RCC 7860 (cell line): ENCODE measurements at places on chromosomes 1 and 21.

DNA sequence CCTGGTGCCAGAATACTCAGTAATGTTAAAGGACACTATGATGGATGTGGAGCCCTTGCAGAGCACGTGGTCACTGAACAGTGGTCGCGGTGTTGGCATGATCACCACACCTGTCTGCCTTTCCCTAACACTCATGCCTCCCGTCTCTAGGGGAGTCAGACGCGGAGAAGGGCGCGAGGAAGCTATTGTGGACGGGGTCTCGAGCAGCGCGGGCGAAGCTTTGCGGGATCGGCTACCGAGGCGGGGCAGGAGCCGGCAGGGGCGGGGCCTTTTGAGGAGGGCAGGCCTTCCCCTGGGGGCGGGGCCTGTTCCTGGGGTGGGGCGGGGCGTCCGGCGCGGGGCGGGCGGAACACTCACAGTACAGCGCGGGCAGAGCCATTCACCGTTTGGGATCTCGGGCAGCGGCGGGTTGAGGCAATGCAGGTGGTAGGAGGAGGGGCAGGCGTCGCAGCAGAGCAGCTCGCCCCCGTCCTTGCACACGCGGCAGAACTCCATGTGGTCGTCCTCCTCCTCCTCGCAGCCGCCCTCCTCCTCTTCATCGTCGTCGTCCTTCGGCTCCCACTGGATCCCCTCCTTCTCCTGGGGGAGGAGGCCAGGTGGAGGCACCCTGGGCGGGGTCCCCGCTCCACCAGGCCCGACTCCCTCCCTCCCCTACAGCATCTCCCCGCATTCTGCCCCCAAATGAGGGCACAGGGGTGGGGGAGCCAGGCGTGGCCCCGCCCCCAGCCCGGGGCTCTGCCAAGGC lies 31.5 kb downstream of the CHD5 start:
- no peak for DNase-seq

DNA sequence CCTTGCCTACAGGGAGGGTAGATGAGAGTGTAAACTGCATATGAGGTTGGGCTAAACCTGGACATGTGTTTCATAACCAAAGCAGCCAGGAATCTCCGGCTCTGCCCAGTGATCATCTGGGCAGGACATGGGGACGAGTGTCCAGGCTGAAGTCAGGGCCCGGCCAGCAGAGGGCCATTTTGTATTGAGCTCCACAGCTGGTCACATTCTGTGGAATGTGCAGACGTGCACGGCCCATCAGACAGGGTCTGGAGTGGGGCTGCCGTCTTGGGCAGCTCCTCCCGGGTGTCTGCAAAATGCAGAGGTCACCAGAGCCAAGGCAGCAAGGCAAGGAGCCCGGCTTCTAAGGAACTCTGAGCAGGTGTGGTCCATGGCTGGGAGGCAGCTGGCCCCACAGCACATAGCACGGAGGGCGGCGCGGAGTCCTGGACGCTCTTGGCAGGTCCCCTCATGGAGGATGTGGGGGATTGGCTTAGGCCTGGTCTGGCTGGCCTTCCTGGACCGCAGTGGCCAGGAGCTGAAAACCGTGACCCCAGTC lies 6.2 kb downstream of the LRRC3 start:
- no peak for DNase-seq

DNA sequence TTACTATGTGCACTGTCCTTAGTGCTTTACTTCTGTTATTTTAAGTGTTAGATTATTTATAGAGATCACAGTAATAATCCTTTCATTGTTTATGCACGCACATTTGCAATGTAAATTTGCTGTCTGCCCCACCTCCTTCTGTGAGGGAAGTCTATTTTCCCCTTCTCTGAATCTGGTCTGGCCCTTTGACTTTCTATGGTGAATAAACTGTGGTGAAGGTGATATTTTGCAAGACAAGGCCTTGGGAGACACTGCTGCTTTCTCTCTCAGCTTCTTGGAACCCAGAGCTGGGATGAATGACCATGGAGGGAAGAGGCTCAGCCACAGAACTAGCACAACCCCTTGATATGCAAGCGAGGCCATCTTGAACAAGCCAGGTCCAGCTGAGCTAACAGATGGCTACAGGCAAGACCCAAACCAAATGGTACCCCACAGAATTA lies 156.3 kb downstream of the ST6GALNAC3 start:
- no peak for DNase-seq

- DNase-seq: no peak
These were observed 11.4 kb upstream of the MRPS6 start for GRCh38 chr21:34061983-34062382.

GRCh38 chr1:243452092-243452491 lies 196.3 kb downstream of the SDCCAG8 start:
- DNase-seq: no peak

DNA sequence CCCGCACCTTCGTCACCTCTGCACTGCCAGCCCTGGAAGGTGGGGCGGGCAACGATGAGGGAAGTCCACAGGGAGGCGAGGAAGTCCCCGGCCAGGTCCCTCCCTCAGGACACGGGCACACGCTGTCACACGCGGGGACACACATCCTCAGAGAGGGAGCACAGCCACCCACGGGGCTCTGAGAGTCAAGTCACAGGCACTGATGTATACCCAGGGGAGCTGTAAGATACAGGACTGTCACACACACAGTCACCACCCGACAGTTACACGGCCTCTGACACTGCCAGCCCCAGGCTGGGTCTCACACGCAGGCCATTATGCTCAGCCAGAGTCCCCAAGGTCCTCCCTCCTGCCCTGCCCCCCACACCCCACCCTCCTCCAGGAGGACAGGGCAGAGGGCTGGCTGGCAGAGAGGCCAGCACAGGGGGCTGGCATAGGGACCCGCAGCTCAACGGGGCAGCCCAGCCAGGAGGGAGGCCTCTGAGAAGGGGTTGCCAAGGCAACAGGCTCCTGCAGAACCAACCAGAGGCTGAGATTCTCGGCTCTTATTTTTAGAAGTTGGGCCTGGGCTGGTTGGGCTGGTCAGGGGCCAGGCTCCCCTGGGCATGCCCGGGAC lies 17.7 kb upstream of the ADGRB2 start:
- DNase-seq: no peak

GRCh38 chr21:39694750-39695149 lies 50.2 kb upstream of the IGSF5 start:
- DNase-seq: no peak

GRCh38 chr1:110130113-110130591 lies 17.9 kb downstream of the UBL4B start:
- no peak for DNase-seq

GRCh38 chr1:189675712-189676244 lies 801.9 kb downstream of the BRINP3 start:
- no peak for DNase-seq

- no peak for DNase-seq
These were observed 11.3 kb upstream of the SAMSN1 start for GRCh38 chr21:14557413-14557812.

DNA sequence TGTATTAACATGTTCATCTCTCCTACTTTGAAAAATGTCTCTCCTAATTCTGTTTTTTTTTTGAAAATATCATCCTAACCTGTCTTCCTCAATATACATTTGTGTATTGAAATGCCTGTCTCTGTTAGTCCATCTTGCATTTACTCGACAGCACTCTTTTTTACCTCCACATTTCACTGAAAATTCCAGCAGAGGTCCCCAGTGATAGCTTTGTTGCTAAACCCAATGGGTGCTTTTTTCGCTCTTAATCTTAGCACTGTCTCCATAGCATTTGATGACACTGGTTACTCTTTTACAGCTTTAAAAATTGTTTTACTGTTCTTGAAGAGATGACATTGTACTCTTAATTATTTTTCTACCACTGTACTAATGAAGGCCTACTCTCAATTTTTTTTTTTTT lies 10.8 kb downstream of the OSBPL9 start:
- no peak for DNase-seq

DNA sequence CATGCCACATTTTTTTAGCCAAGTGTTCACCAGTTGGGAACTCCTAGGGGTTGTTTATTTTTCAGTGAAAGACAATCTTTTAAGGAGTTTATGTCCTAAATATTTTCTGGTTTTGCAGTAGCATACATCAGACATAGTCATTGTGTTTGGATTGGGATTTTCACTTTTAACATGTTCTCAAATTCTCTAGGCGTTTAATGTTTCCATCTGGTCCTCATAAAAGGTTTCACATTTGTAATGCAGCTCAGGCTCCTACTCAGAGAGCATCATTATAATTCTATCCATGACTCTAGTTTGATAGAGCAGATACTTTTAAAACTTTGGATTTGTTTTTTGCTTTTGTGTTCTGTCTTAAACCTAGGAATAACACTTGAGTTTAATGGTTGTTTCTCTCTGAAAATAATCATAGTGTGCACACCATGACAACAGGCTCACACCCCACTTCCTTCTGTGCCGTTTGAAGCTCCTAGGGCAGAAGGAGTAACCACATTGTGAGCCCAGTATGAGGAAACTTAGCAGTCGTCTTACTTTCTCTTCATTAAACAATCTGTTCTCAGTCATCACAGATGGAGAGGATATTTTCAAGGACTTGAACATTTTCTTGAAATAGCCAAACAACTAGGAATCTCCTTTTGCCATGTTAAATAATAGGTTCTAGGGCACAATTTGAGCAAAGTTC lies 219.6 kb downstream of the PDE4B start:
- no peak for DNase-seq

GRCh38 chr1:75855010-75855409 lies 58.3 kb downstream of the MSH4 start:
- DNase-seq: no peak

DNA sequence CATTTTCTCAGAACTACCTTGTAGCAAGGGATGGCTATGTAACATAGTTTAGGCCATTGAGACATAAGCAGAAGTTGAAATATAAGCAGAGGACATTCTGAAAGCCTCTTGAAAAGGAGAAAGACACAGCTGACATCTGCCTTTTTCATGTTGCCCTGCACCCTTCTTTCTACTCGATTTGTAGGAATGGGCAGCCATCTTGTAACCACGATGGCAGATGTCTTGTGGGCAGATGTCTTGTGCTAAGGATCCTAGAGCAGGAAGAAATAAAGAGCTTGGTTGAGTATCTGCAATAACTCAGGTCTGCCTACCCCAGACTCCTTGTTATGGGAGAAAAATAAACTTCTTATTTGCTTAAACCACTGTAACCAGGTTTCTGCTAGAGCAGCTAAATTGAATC lies 351.0 kb downstream of the PDE4B start:
- no peak for DNase-seq

DNA sequence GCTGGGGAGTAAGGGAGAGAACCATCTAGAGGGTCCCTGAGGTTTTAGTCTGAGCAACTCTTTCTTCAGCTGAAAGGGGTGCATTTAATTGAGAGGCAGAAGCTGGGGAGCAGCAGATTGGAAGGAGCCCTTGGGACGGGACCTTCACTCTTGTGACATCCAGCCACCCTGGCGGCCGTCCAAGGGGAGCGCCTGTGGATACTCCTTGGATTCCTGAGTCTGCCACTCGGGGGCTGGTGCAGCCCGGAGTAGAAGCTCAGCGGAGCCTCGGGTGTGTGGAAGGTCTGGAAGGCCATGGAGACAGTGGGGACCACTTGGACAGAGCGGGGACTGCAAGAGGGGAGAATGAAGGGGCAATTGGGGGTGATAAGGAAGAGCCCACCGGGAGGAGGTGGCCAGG lies 68.7 kb downstream of the AJAP1 start:
- no peak for DNase-seq

DNA sequence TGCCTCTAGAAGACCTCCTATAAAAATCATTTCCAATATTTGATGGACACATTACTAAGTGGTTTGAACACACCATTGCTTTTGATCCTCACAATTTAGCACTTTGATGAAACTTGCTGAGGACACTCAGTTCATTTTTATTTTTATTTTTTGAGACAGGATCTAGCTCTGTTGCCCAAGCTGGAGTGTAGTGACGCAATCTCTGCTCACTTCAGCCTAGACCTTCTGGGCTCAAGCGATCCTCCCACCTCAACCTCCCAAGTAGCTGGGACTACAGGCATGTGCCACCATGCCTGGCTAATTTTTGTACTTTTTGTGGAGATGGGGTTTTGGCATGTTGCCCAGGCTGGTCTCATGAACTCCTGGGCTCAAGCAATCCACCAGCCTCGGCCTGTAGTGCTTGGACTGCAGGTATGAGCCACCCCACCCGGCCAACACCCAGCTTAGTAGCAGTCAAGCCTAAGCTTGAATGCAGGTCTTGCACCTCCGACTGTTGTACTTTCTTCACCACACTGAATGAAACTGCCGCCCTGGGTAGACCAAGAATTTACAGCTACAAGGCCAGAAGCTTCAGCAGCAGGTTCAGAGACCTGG lies 24.8 kb upstream of the ATP2B4 start:
- DNase-seq: no peak

- DNase-seq: no peak
These were observed 182.3 kb upstream of the GALNT2 start for GRCh38 chr1:229884765-229885164.

DNA sequence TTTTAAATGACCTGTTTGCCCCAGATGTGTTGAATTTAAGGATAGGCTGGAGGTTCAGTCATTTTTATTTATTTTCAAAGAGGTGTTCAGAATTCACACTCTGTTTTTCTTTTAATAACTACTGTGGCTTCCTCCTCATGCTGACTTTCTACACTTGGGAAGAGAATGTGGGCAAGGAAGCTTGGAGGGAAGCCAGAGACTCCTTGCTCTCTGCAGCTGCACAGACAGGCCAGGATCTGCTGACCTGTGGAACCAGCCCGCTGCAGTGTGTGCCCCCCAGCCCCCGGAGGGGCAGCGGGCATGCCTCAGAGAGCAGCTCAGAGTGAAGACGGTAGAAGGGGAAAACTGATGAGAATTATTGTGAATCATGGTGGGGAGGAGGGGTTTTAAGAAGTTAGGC lies 16.9 kb downstream of the MGST3 start:
- DNase-seq: no peak

- no peak for DNase-seq
These were observed 50.3 kb downstream of the MYSM1 start for GRCh38 chr1:58649555-58649954.

GRCh38 chr21:44518686-44519085 lies 21.3 kb downstream of the KRTAP10-1 start:
- no peak for DNase-seq

- no peak for DNase-seq
These were observed 54.0 kb upstream of the CNN3 start for GRCh38 chr1:94980582-94981574.

DNA sequence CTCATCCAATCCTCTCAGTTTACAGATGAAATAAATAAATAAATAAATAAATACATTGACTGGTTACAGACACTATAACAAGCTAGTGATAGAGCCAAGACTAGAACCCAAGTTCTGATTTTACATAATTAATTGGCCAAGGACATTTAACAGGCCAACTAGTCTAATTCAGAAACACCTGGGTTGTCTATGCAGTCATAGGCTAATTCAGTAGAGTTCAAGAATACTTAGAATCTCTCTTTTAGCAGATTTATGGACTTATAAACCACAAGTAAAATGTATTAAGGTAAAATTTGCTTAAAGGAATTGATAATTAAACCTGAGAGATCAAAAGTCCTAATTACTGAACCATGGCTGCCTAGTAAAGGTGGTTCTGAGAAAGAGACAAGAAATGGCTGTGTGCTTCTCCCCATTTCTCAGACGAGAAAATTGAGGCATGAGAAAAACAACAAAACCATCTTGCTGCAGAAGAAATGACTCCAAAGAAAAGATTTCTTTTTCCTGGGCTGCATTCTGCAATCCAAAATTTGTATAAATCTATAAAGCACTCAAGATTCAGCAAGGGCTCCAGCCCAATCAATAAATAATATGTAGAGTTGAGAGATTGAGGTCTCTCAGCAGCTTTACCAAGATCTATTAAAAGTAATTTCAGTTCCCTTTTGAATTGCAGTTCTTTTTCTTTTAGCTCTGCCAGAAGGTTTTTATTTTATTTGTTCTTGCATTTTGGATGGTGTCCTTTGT lies 98.3 kb downstream of the DUSP10 start:
- DNase-seq: no peak

GRCh38 chr1:213666113-213666512 lies 321.7 kb upstream of the PROX1 start:
- DNase-seq: no peak

- no peak for DNase-seq
These were observed 10.5 kb upstream of the CPLANE2 start for GRCh38 chr1:16247441-16247840.
